ENCODE measurements at places on chromosomes 2 and 18.

DNA sequence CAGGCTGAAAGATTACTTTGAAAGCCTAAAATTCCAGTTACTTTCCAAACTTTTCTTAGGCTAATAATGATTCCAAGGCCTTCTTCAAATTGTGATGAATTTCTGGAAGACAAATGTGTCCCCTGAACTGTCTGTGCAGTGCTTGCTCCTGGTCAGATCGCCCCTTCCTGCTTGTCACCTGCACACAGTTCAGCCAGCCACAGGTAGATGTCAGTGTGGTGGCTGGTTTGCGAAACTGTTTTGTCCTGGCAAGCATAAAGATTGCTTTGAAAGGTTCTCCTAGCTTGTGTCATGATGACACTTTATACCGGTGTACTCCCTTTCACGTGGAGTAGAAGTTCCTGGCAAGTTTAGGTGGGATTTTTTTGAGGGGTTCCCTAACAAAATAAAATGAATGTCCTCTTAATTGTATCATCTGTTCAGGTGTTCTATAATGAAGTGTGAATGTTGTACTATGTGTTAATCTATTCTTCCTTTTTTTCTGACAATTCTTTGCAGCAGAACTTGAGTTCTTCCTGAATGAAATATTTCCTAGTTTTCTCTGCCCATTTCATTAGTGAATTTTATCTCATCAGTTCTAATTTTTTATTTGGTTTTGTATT, 298.8 kb downstream of the ZNF407 start:
- DNase-seq = no peak

- DNase-seq = peak; percentile 88
Observed at GRCh38 chr2:20350753-20351554, at the start of gene PUM2. Gene PUM2, minus strand, starts transcription at chr2:20350844. Its CDS starts 23,484 bp downstream, at chr2:20327360.

GRCh38 chr2:120442923-120443571, 97.1 kb downstream of the INHBB start:
- peak; percentile 6 for DNase-seq

- no peak for DNase-seq
Observed at GRCh38 chr2:62870966-62871365, 165.5 kb downstream of the EHBP1 start.

DNA sequence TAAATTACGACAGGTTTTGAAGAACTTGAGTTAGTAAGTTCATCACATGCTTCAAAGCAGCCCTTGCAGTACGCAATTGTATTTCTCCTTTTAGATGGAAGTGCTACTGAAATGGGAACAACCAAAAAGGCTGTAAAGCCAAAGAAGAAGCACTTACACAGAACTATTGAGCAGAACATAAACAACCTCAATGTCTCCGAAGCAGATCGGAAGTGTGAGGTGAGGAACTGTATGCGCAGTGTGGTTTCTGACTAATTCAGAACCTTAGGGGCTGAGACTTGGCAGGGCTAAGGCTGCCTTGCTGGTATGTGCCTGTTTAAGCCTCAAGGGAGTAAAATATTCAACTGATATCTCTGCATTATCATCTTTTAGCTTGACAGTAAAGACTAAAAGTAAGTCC, 8.4 kb downstream of the NCAPH start:
- peak; percentile 35 for DNase-seq

DNA sequence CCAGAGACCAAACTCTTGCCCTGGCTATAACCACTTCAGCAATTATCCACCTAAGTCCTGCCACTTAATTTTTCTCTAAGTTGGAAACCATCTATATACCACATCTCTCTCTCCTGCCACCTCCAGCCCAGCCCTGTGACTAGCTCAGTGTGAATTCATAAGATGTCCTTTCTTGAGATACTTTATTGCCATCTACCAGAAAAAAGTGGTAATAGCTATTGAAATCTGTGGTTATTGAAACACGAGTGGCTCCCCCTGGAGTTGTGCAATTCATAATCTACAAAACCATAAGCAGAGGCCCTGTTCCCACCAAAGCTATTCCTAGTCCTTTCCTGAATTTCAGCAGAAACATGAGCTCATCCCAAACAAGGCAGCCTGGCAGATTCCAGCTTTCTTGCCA, 324.0 kb downstream of the TXNL1 start:
- no peak for DNase-seq

- no peak for DNase-seq
Observed at GRCh38 chr18:21004726-21005125, 106.9 kb downstream of the ROCK1 start.

DNA sequence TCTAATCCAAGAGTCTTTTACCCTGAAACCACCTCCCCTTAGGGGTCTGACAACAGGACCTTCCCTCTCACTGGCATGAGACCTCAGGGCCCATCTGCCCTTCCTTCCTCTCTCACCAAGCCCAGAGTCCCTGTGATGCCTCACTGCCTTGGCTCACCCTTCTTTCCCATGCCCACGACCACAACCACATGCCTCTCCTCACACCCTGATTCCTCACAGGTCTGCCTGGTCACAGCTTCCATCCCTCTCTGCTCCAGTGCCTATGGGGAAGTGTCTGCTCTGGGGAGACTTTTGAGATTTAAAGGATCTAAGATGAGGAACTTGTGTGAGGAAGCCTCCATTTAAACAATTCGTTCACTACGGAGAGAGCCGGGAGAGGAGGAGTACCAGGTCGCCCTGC, 98.9 kb upstream of the SH3BP4 start:
- DNase-seq = no peak

GRCh38 chr18:47771922-47772321, 158.5 kb downstream of the SMAD2 start:
- no peak for DNase-seq

- no peak for DNase-seq
Observed at GRCh38 chr2:233718552-233718951, at the start of gene UGT1A4. Gene UGT1A4, plus strand, starts transcription at chr2:233718736. Its CDS starts 85 bp downstream, at chr2:233718821.

DNA sequence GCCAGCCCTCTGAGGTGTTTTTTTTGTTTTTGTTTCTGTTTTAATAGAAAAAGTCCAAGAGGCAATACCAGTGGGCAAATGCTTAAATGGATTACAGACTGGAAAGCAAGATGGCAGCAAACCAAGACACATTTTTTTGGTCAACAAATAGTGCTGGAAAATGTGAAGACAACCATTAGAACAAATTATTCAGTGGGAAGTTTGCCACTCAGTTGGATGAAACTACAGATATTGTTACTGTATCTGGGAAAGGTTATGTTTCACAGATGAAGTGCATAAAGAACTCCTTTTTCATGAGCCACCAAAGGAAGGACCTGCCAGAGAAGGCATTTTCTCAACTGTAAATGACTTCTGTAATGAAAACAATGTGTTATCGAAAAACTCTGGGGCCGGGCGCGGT, 93.0 kb upstream of the ODC1 start:
- no peak for DNase-seq

- DNase-seq = no peak
Observed at GRCh38 chr18:64083916-64084315, 65.0 kb downstream of the LINC00305 start.

- no peak for DNase-seq
Observed at GRCh38 chr2:104408266-104408665, 445.6 kb upstream of the POU3F3 start.

DNA sequence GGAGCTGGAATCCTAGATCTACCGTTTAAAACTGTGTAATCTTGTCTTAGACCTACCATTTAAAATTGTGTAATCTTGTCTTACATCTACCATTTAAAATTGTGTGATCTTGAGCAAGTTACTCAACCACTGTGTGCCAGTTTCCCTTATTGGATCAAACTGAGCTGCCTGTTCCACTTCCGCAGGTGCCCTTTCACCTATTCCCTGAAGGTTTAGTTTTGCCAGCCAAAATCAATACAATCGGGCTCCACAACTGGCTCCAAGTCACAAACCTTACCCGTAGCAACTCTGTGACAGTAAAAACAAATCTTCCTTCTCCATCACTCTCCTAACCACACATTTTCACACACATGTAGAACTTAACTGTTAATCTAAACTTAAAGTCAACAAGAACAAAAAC, 20.1 kb downstream of the DOCK10 start:
- DNase-seq = no peak

- DNase-seq = no peak
Observed at GRCh38 chr2:218733171-218734021, 22.8 kb downstream of the TTLL4 start.

DNA sequence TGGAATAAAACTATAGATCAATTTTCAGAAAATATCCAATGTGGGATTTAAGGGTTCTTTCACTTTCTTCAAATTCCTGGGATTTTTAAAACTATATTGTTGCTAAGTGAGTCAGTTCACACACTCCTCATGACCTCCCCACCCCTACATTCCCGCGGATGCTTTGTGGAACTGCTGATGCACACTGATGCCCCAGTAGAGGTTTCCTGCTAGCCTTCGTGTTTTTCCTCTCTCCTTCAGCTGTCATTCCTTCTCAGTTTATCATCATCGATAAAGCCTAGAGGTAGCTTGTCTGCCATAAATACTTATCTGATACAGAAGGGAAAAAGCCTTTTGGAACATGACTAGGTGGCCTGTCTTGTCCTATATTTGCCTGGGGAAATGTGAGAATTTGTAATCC, 67.4 kb upstream of the GALNT5 start:
- no peak for DNase-seq

- no peak for DNase-seq
Observed at GRCh38 chr18:40088130-40088529, 1866.9 kb upstream of the PIK3C3 start.

- no peak for DNase-seq
Observed at GRCh38 chr2:203934711-203935438, 1.7 kb upstream of the ICOS start.

- no peak for DNase-seq
Observed at GRCh38 chr18:61637905-61638595, 254.8 kb downstream of the RNF152 start.

GRCh38 chr2:200077210-200077650, 121.8 kb downstream of the MAIP1 start:
- no peak for DNase-seq

GRCh38 chr2:164696634-164697033, 75.4 kb upstream of the GRB14 start:
- no peak for DNase-seq

GRCh38 chr2:70012887-70013286, 51.5 kb upstream of the ASPRV1 start:
- DNase-seq = no peak

DNA sequence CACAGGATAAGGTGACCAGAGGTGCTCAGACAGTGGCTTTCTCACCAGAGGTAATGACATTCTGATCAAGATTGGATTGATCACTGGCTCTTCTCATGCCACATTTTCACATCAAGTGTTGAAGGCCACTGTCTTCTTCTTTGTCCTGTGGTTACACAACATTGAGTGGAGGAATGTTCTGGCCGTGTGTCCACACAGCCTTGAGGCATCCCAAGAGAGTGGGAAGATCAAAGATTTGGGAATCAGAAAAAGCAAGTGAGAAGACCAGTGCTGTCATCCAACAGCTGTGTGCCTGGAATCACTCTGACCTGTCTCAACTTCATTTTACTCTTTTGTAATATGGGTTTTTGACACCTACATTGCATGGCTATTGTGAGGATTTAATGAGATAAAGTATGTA, 67.4 kb downstream of the IL1R2 start:
- no peak for DNase-seq

- no peak for DNase-seq
Observed at GRCh38 chr18:40380686-40381439, 1574.2 kb upstream of the PIK3C3 start.

DNA sequence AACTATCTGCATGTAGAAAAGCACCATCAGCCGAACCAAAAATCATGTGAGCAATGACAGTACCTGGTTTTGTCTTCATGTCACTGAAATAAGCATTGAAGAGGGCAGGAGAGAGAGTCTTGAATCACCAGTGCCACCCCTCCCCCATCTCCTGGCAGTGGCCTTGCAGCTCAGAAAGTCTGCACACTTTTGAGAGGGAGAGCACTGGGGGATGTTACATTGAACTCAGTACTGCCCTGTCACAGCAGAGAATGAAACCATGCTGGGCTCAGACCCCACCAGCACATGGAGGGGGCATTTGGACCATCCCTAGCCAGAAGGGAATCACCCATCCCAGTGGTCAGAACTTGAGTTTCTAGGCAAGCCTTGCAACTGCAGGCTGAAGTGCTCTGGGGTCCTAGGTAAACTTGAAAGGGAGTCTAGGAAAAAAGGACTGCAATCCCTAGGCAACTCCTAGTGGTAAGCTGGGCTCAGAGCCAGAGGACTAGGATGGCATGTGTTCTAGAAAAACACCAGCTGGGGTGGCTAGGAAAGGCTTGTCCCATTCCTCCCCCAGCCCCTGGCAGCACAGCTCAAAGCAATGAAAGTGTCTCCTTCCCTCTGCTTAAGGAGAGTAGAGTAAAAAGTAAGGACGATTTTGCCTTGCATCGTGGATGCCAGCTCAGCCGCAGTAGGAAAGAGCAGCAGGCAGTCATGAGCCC, 259.9 kb upstream of the MYT1L start:
- DNase-seq = no peak

DNA sequence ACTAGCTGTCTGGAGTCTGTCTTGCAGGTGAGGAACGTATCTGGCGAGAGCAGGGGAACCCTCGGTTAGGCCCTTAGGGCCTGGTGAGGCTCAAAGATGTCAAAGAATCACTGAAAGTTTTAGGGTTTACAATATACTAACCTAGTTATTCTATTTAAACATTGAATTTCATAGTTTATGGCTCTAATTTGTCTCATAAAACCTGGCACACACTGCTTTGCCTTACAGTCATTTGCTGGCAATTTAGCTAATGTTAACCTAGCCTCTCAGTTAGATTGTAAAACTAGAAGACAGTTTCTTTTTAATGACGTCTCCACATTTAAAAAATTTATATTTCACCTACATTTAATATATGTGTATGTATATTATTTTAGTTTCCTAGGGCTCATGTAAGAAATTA, 89.6 kb upstream of the DOCK10 start:
- no peak for DNase-seq

DNA sequence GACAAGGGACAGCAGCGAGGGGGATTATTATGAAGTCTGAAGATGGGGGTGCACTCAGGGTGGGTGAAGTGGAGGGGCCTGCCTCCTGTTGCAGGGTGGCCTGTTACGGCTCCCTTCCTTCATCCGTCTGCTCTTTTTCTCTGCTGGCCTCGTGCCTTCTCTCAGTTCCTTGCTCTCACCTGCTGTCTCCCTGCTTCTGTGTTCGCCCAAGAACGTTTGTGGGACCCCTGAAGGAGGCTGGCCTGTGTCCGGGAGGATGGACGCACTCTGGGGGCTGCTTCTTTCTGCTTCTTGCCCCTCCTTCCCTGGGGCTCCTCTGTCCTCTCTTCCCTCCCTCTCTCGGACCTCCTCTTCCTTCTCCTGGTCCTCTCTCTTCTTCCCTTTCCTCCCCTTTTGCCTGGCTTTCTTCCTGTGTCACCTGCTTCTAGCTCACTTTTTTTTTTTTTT, 13.8 kb downstream of the MROH2A start:
- no peak for DNase-seq
